ENCODE measurements at places on chromosomes 12 and 14. TPM values are rescaled to one million over a fixed set of nuclear protein-coding genes. Genes with fewer than 3 reads are reported as not detected.

GRCh38 chr12:103929046-103929783 lies 995 bp upstream of the HSP90B1 start:
- peak; percentile 88 for DNase-seq

- no peak for DNase-seq
Observed at GRCh38 chr12:20798554-20798953, 12.0 kb upstream of the SLCO1B3 start.

DNA sequence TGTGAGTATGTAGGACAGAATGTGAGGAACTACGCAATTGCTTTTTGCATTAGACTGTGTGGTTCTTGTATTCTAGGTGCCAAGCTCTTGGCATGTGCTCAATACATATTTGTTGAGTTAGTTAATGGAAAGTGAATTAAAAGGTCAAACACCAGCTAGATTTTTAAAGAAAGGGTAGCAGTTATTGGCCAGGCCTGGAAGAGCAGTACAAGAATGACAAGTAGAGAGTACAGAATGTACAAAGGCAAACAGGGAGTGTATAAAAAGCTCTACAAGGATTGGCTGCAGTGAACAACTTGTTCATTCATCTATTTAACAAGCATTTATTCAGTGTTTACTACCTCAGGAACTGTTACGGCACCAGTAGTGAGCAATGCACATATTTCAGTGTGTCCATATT lies 854.0 kb upstream of the SEL1L start:
- no peak for DNase-seq

GRCh38 chr12:96500693-96501092 lies 11.3 kb downstream of the CFAP54 start:
- DNase-seq, result no peak

DNA sequence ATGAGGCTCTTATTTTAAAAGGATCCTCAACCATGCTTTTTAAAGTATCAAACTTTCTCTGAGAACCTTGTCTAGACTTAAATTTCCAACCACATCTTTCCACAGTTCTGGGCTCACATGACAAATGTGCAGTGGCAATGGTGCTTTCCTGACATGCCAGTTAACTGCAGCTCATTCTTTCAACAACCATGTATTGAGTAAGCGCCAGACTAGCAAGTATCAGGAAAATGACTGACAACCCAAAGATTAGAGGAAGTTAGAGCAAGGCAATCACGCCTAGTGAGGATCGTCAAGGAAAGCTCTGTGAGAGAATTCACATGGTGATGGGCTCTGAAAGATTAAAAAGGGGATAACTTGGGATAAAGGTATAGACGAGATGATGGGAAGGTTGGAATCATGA lies 35.8 kb downstream of the FLVCR2 start:
- no peak for DNase-seq

DNA sequence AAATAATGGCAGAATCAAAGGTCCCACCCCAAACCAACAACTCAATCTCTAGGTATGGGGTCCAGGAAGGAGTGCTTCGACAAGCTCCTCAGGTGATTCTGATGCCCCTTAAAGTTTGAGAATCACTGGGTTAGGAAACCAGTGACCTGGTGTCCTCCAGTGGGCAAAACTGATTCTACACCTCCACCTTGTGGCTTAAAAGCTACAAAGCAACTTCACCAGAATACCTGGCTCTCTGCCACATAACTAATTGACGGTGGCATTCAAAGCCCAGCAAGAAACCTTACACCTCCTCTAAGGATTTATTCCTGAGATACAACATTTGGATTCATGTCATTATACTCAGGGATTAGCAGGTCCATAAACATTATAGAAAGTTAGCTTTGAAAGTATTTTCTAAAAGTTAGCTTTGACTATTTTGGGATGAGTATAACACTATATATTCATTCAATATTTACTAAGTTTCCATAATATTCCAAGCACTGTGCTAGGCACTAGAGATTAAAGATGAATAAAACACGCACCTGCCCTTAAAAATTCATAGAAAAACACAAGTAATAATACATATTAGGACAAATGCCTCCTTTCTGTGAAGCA lies 45.4 kb downstream of the DCAF5 start:
- DNase-seq, result peak; percentile 34

GRCh38 chr12:110917961-110918360 lies 2.4 kb downstream of the MYL2 start:
- DNase-seq, result no peak

DNA sequence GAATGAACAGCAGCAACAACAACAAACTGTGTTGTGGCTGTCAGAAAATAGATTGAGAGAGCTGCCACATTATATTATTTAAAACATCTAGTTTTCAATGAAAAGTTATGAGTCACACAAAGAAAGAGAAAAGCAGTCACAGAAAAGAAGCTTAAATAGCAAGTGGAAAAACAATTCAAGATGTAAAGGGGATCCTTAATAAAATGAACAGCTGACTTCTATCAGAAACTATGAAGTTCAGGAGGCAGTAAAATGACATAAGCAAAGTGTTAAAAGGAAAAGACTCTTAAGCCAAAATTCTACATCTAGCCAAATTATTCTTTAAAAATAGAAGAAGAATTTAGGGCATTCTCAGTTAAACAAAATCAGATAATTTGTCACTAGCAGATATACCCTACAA lies 5.6 kb downstream of the CLEC14A start:
- no peak for DNase-seq

PLXNC1 gene
- total RNA-seq, result 5.3 TPM

Measured in activated CD4-positive, alpha-beta T cell treated with anti-CD3 and anti-CD28 coated beads for 36 hours (primary cell).